ENCODE measurements at places on chromosomes 7 and 10. TPM values are rescaled to one million over a fixed set of nuclear protein-coding genes. Genes with fewer than 3 reads are reported as not detected.
A peak's percentile ranks its signal among the peaks of the same experiment; 100 is the strongest.

GRCh38 chr7:3029138-3029537, 14.5 kb downstream of the CARD11 start:
- no peak for DNase-seq
- H3K36me3 ChIP-seq, result peaks cover 59% of the 10 kb centered on the region
- peaks cover 51% of the 10 kb centered on the region for H3K4me1 ChIP-seq
- peak overlapping the region; percentile 96 for H3K27ac ChIP-seq
- H3K4me3 ChIP-seq, result no peak overlapping the region
- no peaks in the 10 kb centered on the region for H3K27me3 ChIP-seq

DNA sequence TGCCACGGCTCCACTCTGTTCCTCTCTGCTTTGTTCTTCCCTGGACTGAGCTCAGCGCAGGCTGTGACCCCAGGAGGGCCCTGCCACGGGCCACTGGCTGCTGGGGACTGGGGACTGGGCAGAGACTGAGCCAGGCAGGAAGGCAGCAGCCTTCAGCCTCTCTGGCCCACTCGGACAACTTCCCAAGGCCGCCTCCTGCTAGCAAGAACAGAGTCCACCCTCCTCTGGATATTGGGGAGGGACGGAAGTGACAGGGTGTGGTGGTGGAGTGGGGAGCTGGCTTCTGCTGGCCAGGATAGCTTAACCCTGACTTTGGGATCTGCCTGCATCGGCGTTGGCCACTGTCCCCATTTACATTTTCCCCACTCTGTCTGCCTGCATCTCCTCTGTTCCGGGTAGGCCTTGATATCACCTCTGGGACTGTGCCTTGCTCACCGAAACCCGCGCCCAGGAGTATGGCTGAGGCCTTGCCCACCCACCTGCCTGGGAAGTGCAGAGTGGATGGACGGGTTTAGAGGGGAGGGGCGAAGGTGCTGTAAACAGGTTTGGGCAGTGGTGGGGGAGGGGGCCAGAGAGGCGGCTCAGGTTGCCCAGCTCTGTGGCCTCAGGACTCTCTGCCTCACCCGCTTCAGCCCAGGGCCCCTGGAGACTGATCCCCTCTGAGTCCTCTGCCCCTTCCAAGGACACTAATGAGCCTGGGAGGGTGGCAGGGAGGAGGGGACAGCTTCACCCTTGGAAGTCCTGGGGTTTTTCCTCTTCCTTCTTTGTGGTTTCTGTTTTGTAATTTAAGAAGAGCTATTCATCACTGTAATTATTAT, 1.2 kb downstream of the CLDN4 start:
- no peak overlapping the region for H3K4me3 ChIP-seq
- no peaks in the 10 kb centered on the region for H3K36me3 ChIP-seq
- no peaks in the 10 kb centered on the region for H3K27me3 ChIP-seq
- no peak overlapping the region for H3K27ac ChIP-seq
- DNase-seq, result no peak
- H3K4me1 ChIP-seq, result peaks cover 19% of the 10 kb centered on the region

- no peak overlapping the region for H3K4me3 ChIP-seq
- no peaks in the 10 kb centered on the region for H3K36me3 ChIP-seq
- no peaks in the 10 kb centered on the region for H3K27me3 ChIP-seq
- DNase-seq, result no peak
Measured at GRCh38 chr7:70044064-70044463, 445.8 kb downstream of the AUTS2 start.

GRCh38 chr10:49080965-49081364, 34.4 kb downstream of the VSTM4 start:
- peaks cover 27% of the 10 kb centered on the region for H3K4me1 ChIP-seq
- no peaks in the 10 kb centered on the region for H3K36me3 ChIP-seq
- H3K4me3 ChIP-seq, result no peak overlapping the region
- peaks cover 6% of the 10 kb centered on the region for H3K27me3 ChIP-seq

- H3K4me3 ChIP-seq, result no peak overlapping the region
- H3K27ac ChIP-seq, result no peak overlapping the region
- DNase-seq, result no peak
Measured at GRCh38 chr10:15563246-15563645, 156.5 kb downstream of the ITGA8 start.

DNA sequence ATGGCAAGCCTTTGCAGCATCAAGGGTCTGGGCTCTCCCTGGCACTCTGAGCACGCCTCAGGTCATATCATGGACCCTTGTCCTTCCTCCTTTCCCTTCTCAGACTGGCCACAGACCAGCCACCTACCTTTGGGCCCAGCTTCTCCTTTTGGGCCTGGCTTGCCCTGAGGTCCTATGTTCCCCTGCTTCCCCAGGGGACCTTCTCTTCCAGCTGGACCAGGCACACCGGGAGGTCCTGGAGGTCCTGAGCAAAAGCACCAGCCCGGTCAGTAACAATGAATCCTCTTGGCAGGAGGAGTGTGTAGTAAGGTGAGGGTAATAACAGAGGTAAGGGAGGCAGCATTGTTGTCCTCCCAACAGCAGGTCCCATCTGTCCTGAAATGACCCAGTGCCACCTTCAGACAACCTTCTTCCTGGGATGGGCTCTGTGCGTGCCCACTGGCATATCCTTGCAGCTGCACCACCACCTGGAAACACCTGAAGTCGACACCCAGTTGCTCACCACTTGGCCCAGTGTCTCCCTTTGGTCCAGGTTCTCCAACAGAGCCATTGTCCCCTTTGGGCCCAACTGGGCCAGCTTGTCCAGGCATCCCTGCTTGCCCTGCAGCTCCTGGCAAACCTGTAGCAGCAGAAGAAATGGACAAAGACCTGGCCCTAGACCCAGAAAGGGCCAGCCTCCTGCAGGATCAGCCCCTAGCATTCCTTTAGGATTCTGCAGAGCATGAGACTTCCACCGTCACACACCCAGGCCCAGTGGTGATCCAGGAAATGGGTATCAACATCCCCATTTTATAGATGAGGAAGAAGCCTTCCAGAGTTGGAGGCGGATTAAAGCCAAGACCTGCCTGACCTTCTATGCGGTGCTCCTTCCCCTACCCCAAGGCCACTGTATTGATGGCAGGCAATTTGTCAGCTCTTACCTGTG, 6.4 kb downstream of the SFTPD start:
- DNase-seq, result no peak
- no peaks in the 10 kb centered on the region for H3K27me3 ChIP-seq
- peaks cover 3% of the 10 kb centered on the region for H3K4me1 ChIP-seq

- H3K36me3 ChIP-seq, result peaks cover 75% of the 10 kb centered on the region
- no peak overlapping the region for H3K4me3 ChIP-seq
- peaks cover 8% of the 10 kb centered on the region for H3K4me1 ChIP-seq
- no peaks in the 10 kb centered on the region for H3K27me3 ChIP-seq
Measured at GRCh38 chr7:138546064-138546619, 86.1 kb downstream of the TRIM24 start.

GRCh38 chr7:26989897-26990670, 105.7 kb downstream of the HOXA1 start:
- H3K4me3 ChIP-seq, result no peak overlapping the region
- no peak for DNase-seq
- H3K27ac ChIP-seq, result no peak overlapping the region
- H3K4me1 ChIP-seq, result no peaks in the 10 kb centered on the region

DNA sequence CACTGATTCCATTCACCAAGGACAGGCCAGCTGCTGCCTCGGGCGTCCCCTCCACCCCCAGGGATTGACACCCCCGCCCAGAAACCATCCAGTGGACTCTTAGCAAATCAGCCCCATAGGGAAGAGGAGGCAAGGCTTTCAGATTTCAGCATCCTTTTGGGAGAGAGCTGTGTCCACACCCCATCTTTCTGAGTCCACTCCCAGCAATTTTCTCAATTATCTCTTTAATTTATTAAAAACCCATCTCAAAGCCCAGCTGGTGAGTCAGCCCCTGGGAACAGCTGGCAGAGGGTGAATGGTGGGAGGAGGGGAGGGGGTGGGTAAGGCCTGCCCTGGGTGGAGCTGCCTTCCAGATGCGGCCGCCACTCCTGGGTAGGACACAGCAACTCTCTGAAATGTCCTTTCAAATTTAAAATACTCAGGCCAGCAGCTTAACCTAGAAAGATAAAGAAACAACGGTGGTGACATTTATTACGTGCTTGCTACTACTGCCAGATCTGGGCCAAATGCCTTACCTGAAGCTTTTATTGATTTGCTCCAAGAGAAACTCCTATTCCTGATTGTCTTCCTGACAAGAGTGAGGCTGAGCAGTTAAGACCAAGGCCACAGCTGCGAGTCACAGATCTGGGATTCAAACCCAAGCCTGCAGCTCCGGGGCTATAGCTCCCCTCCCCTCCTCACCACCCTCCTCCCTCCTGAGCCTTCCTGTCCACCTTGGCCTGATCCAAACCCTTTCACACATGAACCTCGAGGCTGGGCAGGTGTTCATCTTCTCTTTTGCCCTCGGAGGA, 120.4 kb downstream of the RGS10 start:
- DNase-seq, result no peak
- H3K36me3 ChIP-seq, result peaks cover 3% of the 10 kb centered on the region
- no peak overlapping the region for H3K4me3 ChIP-seq

- peaks cover 2% of the 10 kb centered on the region for H3K36me3 ChIP-seq
- no peak overlapping the region for H3K27ac ChIP-seq
- no peak for DNase-seq
- H3K4me3 ChIP-seq, result no peak overlapping the region
- H3K27me3 ChIP-seq, result no peaks in the 10 kb centered on the region
Measured at GRCh38 chr7:91251877-91252276, 12.4 kb upstream of the FZD1 start.

DNA sequence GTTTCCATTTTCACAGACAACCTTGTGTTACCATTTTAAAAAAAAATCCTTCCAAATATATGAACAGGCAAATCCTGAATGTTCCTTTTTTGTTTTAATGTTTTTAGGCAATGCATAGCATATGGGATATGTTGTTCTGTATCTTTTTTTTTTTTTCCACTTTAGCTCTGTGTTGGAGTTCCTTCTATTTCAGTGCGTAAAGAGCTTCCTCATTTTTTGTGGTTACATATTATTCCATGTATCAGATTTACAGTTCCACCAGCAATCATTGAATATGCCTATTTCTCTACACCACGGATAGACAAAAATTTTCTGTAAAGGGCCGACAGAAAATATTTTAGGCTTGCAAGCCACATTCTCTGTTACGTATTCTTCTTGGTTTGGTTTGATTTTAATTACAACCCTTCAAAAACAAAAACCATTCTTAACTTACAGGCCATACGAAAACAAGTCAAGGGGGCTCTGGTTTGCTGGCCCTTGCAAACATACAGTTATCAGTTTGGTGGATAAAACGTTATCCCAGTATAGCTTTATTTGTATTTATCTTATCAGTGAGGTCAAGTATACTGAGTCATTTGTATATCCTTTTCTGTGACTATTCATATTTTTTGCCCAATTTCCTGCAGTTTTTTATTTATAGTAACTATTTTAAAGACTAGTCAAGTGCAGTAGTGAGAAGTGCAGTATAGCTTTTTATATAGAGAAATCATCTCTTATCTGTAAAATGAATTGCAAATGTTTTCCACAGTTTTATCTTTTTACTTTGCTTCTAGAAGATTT, 55.7 kb downstream of the RALA start:
- H3K4me3 ChIP-seq, result no peak overlapping the region
- no peak overlapping the region for H3K27ac ChIP-seq
- peaks cover 26% of the 10 kb centered on the region for H3K4me1 ChIP-seq
- no peaks in the 10 kb centered on the region for H3K27me3 ChIP-seq

- no peak overlapping the region for H3K4me3 ChIP-seq
- H3K27me3 ChIP-seq, result no peaks in the 10 kb centered on the region
- no peak for DNase-seq
- H3K4me1 ChIP-seq, result peaks cover 2% of the 10 kb centered on the region
Measured at GRCh38 chr10:58209669-58210068, 58.0 kb downstream of the IPMK start.

- H3K27me3 ChIP-seq, result no peaks in the 10 kb centered on the region
- no peak overlapping the region for H3K4me3 ChIP-seq
- H3K4me1 ChIP-seq, result no peaks in the 10 kb centered on the region
- H3K36me3 ChIP-seq, result no peaks in the 10 kb centered on the region
Measured at GRCh38 chr10:106816318-106817085, 348.0 kb downstream of the SORCS1 start.

GRCh38 chr10:87842776-87843497, 20.4 kb downstream of the KLLN start:
- H3K4me3 ChIP-seq, result no peak overlapping the region
- no peak overlapping the region for H3K27ac ChIP-seq
- H3K27me3 ChIP-seq, result no peaks in the 10 kb centered on the region
- no peak for DNase-seq
- no peaks in the 10 kb centered on the region for H3K36me3 ChIP-seq

Gene ANXA7
- 143 TPM for total RNA-seq

Gene TLX1
- not detected for total RNA-seq

Gene HSPA12A
- total RNA-seq, result 0.41 TPM

Gene SCART1
- 5.4 TPM for total RNA-seq

Gene DDC
- total RNA-seq, result not detected

Gene TYW1B
- 2.9 TPM for total RNA-seq

Gene ARHGEF35
- total RNA-seq, result 8.8 TPM

Gene CRHR2
- 0.07 TPM for total RNA-seq

Gene TMEM254
- 12.3 TPM for total RNA-seq

Gene DNMBP
- 2.2 TPM for total RNA-seq

Gene POR
- 28.9 TPM for total RNA-seq
